ENCODE measurements at places on chromosomes 7 and 10.

- DNase-seq = no peak
These were observed 25.4 kb downstream of the NAPEPLD start for GRCh38 chr7:103123529-103123928.

- no peak for DNase-seq
These were observed 211.5 kb downstream of the GPAM start for GRCh38 chr10:111972109-111972508.

DNA sequence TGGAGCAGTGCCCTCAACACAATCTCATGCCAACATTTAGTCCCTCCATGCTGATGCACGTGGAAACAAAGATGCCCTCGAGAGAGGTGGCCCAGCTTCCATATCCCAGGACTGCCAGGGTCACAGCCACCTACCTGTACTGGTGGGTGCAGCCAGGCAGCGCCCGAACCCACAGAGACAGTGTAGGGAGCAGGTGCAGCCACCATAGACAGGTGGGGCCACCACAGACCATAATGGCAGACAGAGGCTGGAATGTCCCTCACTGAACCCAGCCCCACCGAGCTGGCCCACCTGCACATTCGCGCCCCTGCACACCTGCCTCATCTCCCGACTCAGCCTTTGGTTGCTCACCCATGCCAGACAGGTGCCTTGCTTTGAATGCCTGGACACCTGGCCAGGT, 18.3 kb upstream of the CPXM2 start:
- no peak for DNase-seq

DNA sequence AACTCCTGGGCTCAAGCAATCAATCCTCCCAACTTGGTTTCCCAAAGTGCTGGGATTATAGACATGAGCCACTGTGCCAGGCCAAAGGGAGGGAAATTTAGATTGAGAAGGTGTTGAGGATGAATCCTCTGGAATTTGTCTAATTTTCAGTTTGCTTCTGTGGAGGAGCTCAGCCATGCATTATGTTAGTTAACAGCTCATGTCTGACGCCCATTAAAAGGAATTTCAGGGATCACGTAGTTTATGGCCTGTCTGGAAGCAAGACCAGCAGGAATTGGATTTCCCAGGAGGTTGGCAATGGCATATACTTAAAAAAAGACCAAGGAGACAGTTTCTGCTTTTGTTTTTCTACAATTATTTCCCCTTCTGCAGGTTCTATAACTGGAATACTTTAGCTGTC, 165.7 kb downstream of the OTUD1 start:
- DNase-seq = no peak

- DNase-seq = no peak
These were observed 1.3 kb downstream of the SHH start for GRCh38 chr7:155810770-155811559.

All from stimulated activated CD8-positive, alpha-beta memory T cell treated with anti-CD3 and anti-CD28 coated beads, Interleukin-4, amount 100 ng/mL, for 1 hour (primary cell).